ENCODE measurements at places on chromosomes 11 and 22.

GRCh38 chr11:105236664-105237063 lies 97.1 kb upstream of the CARD18 start:
- DNase-seq: no peak

DNA sequence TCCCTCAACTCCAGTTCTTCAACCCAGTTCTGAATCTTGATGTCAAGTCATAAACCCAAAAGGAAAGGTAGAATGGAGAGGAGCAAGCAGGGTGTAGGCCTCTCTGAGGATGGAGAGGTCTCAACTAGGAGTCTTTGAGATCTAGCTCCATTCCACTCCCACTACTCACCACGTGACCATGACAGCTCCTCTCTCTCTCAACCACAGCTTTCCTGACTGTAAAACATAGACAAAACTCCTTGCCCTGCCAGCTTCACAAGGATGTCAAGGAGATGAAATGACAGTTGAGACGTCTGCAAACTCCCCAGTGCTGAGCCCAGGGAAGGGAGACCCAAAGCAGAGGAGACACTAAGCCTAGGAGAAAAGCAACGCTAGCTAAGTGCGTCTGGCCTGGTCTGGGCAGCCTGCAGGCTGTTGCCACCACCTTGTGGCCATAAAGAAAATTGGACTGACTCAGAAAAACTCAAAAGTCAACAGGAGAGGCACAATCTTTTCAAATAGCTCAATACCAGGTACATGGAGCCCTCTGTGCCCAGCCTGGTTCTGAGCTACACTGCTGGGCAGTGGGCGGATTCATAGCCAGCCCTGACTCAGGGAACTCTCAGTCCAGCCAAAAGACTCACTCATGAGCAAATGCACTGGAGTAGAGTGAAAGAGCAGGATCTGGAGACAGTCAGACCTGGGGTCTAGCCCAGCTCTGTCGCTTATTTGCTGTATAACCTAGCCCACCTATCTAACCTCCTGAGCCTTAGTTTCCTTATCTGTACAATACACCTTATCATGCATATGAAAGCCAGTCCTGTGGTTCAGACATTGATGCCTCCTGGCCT lies 3.4 kb downstream of the CLPB start:
- no peak for DNase-seq

DNA sequence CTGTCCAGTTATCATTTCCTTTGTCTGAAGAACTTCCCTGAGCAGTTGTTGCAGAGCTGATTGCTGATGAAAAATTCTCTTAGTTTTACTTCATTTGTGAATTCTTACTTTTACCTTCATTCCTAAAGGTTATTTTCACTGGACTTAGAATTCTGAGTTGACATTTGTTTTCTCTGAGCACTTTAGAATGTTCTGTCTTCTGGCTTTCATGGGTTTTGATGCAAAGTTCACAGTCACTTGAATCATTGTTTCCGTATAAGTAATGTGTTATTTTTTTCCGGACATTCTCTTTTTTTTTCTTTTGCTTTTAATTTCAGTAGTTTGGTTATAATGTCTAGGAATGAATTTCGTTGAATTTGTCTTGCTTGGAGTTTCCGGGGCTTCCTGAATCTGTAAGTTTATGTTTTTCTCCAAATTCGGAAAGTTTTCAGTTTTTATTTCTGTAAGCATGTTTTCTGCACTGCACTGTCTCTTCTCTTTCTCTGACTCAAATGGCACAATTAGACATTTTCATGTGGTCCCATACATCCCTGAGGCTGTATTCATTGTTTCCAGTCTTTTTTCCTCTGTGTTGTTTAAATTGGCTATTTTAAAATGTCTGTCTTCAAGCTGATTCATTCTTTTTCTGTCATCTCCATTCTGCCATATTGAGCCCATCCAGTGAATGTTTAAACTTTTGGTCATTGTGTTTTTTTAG lies 68.5 kb upstream of the NARS2 start:
- DNase-seq: no peak

DNA sequence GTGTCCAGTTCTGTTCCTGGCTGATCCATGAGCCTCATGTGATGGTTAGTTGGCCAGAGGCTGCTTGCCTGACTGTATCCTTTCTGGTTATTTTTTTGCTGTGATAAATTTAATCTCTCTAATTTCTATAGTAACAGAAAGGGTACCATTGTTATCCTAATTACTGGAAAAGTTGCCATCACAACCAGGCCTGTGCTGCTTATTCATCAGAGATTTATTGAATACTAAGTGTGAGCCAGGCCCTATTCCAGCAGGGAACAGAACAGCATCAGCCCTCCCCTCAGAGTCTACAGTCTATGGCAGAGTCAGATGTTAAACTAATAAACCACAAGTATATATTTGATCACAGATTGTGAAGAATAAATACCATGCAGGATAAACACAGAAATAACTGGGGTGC lies 86.8 kb downstream of the DEPDC5 start:
- DNase-seq: no peak

DNA sequence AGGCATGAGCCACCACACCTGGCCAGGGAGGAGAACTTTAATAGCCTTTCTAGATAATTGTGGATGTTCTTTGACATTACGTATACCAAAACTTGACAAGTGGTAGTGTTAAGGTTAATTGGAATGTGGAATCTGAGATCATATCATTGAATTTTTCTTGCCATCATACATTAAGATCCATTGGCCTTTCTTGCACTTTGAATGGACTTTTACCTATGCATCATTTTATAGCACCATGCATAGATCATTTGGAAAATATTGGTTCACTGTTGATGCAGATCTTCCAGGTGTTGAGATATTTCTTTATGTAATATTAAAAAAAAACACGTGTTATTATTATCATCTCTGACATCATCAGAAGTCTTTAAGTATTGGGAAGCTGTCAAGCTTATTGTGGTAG lies 36.5 kb downstream of the ACER3 start:
- DNase-seq: no peak

DNA sequence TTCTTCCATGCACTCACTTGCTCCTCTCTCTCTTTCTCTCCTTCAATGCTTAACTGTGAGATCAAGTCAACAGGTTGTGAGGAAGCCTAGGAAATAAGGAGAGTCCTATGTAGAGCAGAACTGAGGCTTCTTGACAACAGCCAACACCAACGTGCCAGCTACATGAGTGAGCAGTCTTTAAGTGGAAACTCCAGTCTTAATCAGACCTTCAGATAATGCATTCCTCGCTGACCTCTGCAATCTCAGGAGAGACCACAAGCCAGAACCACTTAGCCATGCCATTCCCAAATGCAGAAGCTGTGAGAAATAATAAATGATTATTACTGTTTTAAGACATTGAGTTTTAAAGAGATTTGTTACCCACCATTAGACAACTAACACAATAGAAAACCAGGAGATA lies 6.1 kb upstream of the TEAD1 start:
- no peak for DNase-seq

DNA sequence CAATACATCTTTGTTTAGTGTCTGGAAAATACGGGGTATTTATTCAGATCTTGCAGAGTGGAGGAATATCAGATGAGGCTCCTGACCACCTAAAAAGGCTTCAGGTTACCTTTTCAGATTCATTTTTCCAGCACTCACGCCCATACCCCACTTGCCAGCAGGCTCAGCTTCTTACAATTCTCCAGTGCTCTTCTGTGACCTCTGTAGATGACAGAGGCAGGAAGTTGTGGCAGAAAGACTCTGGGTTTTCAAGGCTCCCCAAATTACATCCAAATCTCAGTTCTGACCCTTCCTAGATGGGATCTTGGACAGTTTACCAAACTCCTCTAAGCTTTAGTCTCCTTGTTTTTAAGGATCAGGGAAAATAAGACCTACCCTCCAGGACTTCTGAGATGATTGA lies 61.1 kb downstream of the SYTL2 start:
- DNase-seq: no peak

GRCh38 chr22:43698403-43698802 lies 113.7 kb downstream of the EFCAB6 start:
- DNase-seq: no peak

DNA sequence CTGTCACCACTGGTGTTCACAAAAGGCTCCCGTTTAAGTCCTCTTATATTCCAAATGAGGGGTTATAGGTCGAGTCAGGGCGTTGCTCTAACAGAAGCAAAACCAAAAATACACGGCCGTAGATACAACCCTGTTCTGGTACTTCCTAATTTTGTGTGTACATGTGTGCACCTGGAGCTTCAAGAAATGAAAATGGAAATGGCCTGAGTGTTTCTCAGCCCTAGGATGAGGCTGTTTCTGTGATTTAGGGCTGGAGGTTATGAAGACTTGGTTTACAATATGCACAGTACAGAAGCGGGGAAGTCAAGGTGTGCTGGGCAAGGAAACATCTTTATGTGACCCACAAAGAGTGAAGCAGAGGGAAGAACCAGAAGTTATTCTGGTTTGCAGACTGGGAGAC lies 110.4 kb upstream of the OR4B1 start:
- no peak for DNase-seq

DNA sequence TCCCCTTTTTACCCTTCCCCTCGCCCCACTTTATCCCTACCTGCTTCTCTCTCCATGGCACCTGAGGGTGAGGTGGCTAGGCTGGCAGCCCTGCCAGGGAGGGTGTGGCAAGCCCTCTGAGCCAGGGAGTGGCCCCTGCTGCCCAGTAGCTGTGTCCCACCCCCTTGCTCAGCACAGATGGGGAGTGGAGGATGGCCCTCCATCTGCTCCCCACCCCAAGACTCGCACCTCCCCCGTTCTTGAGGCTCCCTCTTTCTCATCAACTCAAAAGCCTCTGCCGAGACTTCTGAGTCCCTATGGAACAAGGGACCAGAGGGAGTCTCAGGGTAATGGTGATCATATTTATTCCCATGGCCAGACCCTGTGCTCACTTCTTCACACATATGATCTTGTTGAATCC lies 1.7 kb downstream of the TMEM151A start:
- DNase-seq: no peak

GRCh38 chr11:130916910-130917309 lies 631 bp upstream of the SNX19 start:
- no peak for DNase-seq

DNA sequence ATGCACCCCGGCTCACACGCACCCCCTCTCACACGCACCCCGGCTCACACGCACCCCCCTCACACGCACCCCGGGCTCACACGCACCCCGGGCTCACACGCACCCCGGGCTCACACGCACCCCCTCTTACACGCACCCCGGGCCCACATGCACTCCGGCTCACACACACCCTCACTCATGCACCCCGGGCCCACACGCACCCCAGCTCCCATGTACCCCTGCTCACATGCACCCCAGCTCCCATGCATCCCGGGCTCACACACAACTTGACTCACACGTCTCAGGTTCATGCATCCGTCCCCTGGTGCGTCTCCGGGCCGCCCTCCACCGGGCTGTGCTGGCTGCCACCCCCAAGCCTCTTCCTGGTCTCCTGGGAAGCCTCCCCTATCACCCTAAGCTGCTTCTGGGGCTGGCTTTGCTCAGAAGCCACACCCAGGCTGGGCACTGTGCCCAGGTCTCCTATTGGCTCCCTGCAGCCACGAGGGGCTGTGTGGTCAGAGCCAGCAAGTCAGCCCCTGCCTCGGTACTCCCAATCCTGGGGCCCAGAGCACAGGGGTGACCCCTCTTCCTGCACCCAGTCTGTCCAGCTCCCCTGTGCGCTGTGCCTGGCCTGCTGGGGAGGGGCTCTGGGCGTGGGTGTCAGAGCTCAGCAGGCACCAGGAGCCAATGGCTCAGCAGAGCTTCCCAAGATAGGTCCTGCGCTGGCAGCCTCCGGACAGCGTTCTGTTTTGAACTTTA lies 16.9 kb downstream of the TSPAN4 start:
- no peak for DNase-seq

GRCh38 chr11:47324520-47324919 lies 28.0 kb downstream of the MYBPC3 start:
- no peak for DNase-seq

DNA sequence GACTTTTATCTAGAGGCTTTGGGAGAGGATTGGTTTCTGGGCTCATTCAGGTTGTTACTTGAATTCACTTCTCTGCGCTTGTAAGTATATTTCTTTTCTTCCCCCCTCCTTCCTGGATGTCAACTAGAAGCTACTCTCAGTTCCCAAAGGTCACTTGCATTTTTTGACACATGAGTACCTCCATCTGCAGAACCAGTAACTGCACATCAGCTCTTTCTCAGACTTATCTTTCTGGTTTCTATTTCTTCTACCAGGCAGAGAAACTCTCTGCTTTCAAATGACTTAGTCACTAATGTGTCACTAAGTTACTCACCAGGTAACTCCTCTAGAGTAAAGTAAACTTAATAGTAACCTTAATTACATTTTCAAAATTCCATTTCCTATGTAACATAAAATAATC lies 773.0 kb upstream of the LUZP2 start:
- no peak for DNase-seq

GRCh38 chr22:30610299-30610698 lies 3.3 kb downstream of the TCN2 start:
- DNase-seq: no peak

GRCh38 chr11:128298271-128298670 lies 289.1 kb downstream of the ETS1 start:
- no peak for DNase-seq
